ENCODE measurements at places on chromosomes 6 and 20.

- no peak for DNase-seq
Observed at GRCh38 chr20:50784464-50784863, 10.4 kb upstream of the BCAS4 start.

DNA sequence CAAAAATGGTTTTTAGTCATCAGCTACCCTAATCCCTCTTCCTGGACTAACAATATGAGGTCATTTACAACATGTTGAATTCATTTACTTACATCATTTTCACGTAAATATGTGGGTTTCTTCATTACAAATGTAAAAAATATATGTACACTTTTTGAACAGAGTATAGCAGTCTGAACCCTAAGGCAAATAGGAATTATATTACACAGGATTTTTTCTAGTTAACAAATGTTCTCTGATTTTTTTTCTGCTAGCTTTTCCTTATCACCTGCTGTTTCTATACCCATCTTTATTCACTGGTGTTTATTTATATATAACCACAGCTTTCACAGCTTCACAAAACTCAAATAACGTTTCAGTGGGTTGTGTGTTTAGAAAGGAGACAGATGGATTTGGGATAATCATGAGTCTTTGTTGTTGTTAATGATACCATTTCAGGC lies 21.0 kb upstream of the CD2AP start:
- DNase-seq = no peak

- DNase-seq = no peak
Observed at GRCh38 chr6:130888246-130888645, 61.0 kb downstream of the SMLR1 start.

DNA sequence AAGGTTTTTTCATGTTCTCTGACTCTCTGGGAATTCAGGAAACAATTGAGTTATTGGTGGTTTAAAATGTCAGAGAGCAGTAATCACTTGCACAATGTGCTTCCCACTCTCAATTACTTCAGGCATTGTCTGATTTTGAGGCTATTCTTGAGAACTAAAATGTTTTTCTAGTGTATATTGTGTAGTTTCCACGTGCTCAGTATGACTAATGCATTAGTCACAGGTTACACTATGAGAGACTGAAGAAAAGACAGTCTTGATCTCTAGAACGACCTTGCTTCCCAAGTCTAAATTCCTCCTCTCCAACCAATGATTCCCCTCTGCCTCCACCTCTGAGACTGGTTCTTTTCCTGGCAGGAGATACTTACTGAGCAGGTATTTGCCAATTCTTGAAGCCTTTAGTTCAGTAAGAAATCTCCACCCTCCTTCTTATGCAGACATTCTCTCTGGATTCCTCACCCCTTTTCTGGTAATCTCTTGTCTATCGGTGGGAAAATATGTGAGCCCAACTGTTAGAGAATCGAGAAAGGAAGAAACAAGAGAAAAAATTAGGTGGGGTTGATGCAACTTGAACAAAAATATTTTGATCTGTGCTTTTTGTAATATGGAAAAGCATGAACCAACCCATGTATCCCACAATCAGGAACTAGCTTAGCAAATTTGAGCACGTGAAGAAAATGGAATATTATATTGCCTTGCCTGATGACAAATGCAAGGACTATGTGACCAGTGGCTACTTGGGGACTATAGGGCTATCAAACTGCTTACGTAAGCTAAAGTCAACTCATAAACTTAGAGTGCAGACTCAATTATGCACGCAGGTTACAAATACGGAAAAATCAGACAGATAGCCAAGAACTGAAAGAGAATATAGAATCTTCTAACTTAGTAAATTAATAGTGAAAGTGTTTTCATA lies 61.1 kb upstream of the SLC22A16 start:
- DNase-seq = peak; percentile 78

DNA sequence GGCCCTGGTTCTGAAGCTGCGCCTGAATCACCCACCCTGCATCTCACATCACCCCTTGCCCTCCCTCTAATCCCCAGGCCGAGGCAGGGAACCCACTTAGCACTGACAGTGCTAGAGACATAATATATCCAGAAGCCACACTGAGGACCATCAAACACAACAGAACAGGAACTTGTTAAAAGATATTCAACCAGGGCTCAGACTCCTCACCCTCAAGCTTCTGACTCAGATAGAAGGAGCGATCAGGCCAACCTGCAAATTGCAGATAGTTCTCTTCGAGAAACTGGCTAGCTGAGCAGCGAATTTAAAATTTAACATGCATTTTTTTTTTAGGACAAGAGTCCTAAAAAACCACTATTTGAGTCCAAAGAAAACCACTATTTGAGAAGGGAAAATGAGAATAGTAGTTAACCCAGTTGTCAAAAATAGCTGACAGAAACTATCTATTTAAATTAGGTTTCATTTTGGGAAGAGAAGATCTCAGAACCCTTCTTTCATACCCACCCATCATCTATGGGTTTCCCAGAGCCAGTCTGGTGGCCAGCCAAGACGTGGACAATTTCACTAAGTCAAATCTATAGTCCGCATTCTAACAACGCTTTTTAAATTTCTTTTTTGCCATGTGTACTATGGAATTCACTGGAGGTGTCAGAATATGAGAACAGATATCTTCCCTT lies 95.6 kb downstream of the OPRM1 start:
- no peak for DNase-seq

- DNase-seq = no peak
Observed at GRCh38 chr6:52927451-52927850, 18.0 kb upstream of the GSTA3 start.

DNA sequence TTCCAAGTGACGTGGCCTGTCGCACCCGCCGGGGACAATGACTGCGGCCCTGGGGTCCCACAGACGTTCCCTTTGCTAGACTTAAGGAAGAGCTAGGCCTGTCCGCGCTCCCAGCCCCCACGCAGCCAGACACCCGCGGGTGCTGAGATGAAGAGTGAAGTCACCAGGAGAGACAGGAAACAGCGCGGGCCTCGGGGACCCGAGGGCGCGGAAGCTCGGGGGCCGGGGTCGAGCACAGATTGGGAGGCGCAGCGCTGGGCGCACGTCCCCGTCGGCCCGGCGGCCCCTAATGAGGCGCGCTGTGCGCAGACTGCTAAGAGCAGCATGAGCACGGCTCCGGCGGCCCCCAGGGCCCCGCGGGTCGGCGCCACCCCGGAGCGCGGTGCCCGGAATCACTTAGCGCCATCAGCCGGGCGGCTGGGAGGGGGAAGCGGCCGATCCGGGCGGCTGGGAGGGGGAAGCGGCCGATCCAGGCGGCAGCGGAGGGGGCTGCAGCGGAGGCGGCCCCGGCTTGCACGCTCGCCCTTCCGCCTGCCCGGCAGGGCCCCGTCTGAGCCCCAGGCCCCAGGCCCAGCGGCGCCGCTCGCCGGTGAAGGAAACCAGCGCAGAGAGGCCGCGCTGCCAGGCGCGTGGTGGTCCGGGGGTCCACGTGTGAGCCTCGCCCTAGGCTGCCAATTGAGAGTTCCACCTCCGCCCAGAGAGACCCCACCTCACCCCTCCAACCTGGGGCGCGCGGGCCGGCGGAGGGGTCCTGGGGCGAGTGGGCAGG lies 8.3 kb upstream of the AVP start:
- DNase-seq = no peak

GRCh38 chr20:10447028-10447427 lies 11.9 kb downstream of the SLX4IP start:
- DNase-seq = peak; percentile 27

DNA sequence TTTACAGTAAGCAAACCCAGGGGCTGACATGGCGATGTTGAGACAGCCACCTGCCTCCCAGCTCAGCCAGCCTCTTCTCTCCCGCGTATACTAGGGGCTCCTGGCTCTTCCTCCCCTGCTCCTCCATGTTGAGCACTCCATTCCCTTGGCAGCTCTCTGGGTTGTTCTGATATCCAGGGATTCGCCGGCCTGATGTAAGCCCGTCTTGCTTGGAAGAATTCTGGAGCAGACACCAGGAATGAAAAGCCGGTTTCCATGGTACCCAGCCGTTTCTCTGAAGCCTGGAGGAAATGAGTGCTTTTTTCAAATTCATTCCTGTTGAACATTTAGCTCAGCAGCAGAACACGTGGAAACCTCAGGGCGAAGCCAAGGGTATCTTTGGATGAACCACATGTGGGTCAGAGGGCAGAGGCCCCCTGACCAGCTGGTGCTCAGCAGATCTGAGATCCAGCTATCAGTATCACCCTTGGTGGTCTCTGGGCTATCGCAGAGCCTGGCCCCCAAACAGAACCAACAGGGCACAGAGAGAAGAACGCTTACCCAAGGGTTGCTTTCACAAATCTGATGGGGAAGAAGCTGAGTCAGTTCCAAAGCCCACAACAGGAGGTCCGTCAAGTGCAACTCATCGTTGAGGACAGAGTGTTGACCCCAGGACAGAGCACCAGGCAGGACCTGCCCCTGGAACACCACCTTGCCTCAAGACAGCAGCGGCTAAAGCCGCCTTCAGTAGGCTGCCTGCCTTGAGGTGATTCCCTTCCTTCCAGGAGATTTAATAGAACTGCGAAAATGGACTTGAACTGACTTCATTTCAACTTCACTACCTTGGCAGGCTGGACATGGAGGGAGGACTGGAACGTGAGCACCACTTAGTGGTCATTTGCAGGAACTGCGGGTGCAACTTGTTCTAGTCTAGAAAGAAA lies 96.1 kb upstream of the RIN2 start:
- DNase-seq = peak; percentile 73

- DNase-seq = peak; percentile 5
Observed at GRCh38 chr6:40640599-40641227, 53.5 kb upstream of the LRFN2 start.

- no peak for DNase-seq
Observed at GRCh38 chr6:85408039-85408438, 41.8 kb upstream of the NT5E start.

- DNase-seq = no peak
Observed at GRCh38 chr6:82862543-82862942, 203.1 kb downstream of the UBE3D start.

GRCh38 chr20:57996465-57996864 lies 232.0 kb downstream of the ANKRD60 start:
- no peak for DNase-seq

DNA sequence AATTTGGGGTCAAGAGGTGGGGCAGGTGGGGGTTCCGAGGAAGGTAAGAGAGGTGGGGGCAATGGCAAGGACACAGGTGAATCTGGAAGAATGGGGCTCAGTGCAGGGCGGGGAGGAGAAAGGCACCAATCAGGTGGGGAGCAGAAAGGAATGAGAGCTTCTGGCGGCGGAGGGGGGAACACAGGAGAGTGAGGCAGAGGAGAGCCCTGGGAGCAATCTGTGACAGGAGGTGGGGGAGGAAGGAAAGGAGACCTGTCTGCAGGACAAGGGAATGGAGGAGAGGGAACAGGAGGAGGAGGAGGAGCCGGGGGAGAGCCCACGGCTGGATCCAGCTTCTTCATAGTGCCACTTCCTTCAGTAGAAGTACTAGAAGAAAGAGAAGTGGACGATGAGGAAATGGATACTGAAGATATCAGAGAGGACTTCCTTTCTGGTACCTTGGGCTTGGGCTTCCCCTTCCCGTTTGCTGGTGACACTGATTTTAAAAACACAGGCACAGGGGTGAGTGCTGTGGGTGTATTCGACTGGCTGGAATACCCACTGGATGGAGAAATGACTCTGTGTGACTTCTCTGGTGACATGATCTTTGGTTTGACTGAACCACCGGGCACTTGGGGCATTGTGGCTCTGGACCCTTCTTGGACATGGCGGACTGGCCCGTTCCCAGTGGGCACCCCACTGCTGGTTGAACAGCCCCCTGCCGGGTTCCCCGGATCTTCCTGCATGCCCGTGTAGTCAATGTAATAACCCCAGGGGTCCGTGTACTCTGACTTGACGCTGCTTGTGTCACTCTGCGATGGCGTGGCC lies 27.4 kb downstream of the HEBP2 start:
- DNase-seq = no peak

DNA sequence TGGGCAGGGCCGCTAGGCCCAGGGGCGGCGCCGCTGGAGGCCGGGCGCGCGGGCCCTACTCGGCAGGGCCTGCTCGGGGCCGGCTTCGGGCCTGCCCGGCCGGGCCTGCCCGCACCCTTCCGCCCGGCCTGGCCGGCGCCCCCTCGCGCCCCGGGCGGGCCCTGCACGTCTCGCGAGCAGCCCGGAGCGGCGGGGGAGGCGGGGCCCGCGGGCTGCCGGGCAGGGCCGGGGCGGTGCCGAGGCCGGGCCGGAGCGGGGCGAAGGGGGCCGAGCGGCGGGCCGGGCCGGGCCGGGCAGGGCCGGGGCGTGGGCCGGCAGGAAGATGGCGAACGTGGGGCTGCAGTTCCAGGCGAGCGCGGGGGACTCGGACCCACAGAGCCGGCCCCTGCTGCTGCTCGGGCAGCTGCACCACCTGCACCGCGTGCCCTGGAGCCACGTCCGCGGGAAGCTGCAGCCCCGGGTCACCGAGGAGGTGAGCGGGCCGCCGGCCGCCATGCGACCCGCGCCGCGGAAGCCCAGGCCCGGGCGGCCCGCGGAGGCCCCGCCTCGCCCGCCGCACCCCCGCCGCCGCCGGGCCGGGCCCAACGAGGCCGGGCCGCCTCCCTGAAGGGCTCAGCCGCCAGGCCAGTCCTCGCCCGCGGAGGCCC lies at the start of gene NPEPL1:
NPEPL1 (plus strand) TSS at position 222 of the 647 bp plus-strand sequence; CDS start at position 323, 101 bp downstream.
- DNase-seq = peak; percentile 83

DNA sequence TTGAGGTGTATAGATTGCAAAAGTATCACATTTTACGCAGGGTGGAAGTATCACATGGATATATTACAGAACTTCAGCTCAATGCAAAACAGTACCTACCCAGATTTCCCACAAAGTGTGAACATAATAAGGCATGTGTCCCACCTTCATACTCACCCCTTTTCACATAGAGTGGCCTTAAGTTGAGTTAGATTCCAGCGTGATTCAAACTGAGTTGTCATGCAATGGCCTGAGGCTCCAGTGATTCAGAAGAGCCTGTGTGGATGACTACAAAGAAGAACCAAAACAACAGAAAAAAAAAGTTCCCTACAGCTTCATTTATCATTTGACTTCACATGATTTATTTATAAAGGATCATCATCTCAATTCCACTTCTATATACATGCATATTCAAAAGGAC lies 309.7 kb downstream of the SLC35F1 start:
- no peak for DNase-seq

DNA sequence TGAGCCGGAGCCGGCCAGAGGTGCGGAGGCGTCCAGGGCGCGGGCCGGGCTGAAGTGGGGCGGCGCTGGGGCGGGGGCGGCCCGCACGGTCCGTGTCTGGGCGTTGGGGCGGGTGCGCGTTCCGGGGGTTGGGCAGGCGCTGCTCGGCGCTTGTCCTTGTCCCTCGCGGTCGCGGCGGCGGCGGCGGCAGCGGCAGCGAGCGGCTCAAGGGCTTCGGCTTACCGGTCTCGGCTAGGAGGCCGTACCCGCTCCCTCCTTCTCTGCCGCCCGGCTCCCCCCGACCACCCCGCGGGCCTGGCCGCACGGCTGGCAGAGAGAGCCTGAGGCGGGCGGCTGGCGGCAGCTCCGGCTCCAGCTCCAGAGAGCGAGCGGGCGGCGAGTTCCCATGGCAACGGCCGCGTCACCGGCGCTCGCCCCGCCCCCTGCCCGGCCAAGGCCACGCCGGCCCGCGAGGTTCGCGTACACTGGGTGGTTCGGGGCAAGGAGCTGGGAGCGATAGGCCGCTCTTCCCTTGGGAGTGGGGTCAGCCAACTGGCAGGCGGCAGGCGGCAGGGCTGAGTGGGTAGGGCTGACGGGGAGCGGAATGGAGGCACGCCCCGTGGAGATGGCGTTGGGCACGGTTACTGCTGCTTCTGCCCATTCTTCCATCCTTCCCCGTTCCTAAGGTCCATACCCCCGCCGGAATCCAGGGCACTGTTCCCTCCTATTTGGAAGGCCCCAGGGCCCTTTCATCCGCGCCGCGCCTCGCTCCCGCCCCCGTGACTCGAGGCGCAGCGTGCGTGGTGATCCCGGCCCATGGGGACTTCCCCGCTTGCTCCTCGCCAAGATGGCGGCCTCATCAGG lies at the start of gene LRRC73:
LRRC73 (minus strand) TSS at position 363 of the 843 bp plus-strand sequence. CDS start 561 bp downstream, outside the sequence.
- peak; percentile 92 for DNase-seq

- DNase-seq = no peak
Observed at GRCh38 chr6:129486327-129486726, 223.7 kb downstream of the ARHGAP18 start.

- DNase-seq = no peak
Observed at GRCh38 chr20:24741493-24742072, 207.5 kb upstream of the CST7 start.
